ENCODE measurements at places on chromosomes 11 and 22.

DNA sequence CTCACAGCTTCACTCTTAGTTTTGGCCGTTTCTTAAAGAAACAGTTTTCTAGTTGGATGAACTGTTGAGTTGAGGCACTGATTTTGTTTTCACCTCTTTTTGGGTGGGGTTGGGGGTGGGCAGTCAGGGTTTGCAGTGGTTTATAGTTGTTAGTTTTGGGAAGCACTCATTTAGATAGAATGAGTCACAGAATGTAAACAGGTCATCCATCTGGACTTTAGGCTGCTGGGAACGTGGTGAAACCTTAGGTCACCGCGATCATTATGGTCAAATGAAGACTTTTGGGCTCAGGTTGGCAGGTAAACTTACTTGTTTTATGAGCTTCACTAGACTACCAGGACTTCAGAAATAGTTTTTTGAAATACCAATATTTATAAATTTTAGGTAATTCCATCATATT lies 48.4 kb downstream of the CSTPP1 start:
- DNase-seq = no peak

- DNase-seq = no peak
These were observed 27.8 kb upstream of the ROBO3 start for GRCh38 chr11:124837491-124837856.

- DNase-seq = no peak
These were observed 93.1 kb upstream of the ZC3H12C start for GRCh38 chr11:110000031-110000502.

DNA sequence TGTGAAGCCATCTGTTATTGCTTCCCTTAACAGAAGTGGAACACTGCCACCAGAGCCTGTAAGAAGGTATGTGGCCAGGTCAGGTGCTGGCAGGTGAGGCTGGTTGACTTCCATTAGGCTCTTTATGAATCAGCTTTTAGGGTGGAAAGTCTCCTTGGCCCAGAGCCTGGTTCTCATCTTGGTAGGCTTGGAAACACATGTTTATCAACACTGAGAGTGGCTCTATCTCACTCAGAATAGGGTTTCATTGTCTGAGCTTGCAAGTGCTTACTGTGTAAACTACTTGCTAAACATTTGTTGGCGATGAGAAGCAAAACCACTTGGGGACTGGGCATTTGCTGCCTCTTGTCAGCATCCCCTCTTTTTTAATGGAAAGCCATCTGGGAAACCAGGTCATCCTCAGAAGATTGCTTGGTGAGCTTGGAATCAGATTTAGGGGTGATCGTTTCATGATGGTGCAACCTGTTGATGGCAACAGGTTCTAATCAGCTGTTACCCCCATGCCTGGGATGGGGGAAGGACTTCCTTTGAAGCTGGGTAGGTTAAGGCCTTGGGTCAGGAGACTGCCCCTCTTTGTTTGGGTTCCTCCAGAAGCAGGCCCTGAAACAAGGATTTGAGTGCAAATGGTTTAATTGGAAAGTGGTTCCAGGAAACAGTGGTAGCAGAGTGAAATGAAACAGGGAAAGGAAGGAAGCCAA lies 75.0 kb upstream of the AMPD3 start:
- no peak for DNase-seq

- DNase-seq = no peak
These were observed 9.8 kb downstream of the LGALS2 start for GRCh38 chr22:37569921-37570660.

- DNase-seq = no peak
These were observed 5.7 kb upstream of the PVALB start for GRCh38 chr22:36822581-36822980.

GRCh38 chr11:72179804-72180396 lies 12.0 kb upstream of the FOLR1 start:
- no peak for DNase-seq

DNA sequence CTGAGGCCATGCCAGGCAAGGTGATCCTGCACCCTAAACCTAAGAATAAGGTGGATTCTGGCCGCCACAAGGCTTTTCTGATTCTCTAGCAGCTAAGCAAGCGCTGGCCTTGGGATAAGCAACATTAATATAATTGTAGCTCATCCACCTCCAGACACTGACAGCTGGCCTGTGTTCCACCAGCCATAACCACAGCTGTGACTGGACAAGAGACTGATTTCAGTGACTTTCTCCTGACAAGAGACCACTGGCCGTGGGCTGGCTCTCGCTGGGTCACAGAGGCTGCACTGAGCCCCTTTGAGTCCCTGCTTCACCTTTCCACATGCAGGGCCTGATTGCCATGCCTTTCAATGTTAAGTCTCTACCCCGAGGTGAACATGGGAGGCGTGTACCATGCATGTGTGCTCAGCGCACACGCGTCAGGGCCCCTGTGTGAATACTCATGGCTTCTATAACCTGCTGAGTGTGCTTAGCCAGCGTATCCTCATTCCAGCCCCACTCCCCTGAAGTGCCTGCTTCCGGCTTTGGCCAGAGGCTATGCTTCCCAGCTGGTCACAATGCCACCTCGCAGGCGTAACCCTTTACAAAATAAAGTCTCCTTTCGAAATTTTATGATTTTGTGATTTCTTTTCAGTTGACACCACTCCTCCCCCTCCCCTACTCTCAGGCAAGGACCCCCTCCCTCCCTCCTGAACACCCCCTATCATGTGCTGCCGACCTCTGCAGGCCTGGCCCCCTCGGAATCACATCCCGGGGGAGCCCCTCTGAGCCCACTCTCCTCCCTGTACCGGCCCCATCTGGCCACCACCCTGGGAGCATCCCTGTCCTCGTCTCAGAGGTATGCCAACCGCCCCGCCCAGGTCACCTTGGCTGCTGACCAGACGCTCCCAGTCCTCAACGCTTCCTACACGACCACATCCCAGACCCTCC lies 128.1 kb downstream of the CTTN start:
- no peak for DNase-seq

DNA sequence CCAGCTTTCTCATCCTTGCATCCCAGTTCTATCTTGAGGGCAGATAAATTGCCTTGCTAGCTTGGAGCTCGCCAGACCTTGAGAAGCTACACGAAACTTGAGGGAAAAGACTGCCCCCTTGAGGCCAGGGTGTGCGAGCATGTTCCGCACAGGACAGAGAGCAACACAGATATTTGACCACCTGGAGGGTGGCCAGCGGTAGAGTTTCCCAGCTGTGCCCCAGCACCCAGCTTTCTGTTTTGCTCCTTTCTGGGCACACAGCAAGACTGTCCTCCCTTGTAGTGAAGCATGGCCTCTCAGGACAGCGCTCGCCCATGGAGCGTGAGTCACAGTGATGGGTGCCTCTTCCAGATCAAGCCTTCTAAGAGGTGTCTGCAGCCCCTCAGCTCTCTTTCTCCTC lies 23.5 kb downstream of the SPATA19 start:
- no peak for DNase-seq

- DNase-seq = no peak
These were observed 29.9 kb downstream of the IL10RA start for GRCh38 chr11:118016104-118016503.

DNA sequence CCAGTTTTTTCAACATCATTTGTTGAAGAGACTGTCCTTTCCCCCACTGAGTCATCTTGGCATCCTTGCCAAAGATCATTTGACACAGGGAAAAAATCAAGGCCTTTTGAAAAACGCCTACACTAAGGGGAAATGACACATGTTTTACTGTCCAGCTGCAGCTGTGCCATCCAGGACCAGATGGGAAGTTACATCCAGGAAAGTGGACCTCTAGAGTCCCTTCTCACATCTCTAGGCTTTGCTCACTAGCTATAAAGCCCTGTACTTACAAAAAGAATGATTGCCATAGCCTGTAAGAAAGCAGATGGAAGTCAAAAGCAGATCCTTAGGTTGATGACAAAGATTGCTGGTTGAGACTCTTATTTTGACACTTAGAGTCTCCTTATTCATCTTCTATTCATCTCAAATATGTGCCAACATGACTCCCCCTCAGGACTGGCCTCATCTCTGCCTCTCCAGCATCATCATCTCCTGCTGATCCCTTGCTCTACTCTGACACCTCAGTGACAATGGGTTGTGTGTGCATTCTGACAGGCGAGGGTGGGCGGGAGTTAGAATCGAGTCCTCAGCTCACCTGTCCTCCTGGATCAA lies 22.8 kb downstream of the OSBP2 start:
- DNase-seq = no peak

GRCh38 chr11:124707829-124708228 lies 31.9 kb upstream of the NRGN start:
- DNase-seq = no peak

- DNase-seq = no peak
These were observed 4.8 kb upstream of the PIM3 start for GRCh38 chr22:49955581-49956417.

DNA sequence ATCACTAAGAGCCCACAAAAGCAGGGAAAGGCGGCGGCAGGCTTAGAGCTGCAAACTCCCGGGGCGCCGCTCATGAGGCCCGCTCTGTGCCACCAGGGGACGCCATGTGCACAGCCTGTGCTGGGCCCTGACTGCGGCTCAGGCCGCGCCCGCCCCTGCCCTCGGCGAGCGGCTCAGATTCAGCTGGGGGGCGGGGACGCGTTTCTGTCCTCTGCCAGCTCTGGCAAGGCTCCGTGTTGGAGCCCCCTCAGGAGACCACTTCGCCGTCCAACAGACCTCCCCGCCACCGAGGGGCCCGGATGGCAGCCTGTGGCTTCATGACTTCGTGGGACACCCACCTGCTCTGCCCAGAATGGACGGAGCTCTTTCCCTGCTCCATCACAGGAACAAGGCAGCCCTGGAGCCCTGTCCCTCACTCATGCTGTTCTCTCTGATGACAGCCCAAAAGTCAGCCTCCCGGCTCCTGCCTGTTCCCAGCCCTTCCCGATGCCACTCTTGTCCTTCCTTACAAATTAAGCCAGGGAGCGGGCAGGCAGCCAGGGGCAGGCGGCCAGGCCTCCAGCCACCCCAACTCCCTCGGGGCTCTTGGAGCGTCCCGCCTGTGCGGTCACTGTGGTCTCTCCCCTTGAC lies 69.1 kb downstream of the NAT10 start:
- DNase-seq = peak; percentile 66

- DNase-seq = no peak
These were observed 6.1 kb downstream of the THY1 start for GRCh38 chr11:119416606-119417580.

GRCh38 chr11:64501500-64502427 lies 89.3 kb upstream of the SLC22A12 start:
- DNase-seq = no peak

GRCh38 chr11:123653827-123654565 lies 428 bp downstream of the SCN3B start:
- no peak for DNase-seq

- DNase-seq = no peak
These were observed 12.2 kb downstream of the PHLDB1 start for GRCh38 chr11:118619444-118620197.

DNA sequence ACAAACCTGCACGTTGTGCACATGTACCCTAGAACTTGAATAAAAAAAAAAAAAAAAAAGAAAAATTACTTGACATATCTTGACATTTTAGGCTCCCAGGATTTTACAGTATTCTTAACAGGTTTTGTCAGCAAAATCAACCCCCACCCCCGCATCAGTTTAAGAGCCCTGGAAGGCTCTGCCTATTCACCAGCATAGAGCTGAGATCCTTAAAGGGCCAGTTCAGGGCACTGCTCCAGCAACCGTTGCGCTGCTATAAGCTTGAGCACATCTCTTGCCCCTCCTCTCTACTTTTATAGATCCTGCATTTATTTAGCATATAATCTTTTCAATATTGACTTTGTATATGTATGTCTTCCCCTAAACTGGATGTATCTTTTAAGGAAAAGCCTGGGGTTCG lies 697 bp upstream of the PAFAH1B2 start:
- DNase-seq = no peak

GRCh38 chr22:27892811-27893210 lies 26.2 kb downstream of the PITPNB start:
- no peak for DNase-seq

DNA sequence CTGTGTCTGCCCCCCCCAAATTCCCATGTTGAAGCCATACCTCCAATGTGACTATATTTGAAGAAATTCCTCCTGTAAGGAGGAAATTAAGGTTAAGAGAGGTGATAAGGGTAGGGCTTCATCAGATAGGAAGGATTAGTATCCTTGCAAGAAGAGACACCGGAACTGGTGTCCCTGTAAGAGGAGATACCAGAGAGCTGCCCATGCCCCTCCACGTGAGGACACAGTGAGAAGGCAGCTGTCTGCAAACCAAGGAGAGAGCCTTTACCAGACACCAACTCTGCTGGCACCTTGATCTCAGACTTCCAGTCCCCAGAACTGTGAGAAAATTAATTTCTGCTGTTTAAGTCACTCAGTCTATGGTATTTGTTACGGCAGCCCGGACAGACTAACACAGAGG lies 109.3 kb downstream of the ARFGAP2 start:
- no peak for DNase-seq

GRCh38 chr11:24760681-24761080 lies 263.8 kb downstream of the LUZP2 start:
- no peak for DNase-seq

DNA sequence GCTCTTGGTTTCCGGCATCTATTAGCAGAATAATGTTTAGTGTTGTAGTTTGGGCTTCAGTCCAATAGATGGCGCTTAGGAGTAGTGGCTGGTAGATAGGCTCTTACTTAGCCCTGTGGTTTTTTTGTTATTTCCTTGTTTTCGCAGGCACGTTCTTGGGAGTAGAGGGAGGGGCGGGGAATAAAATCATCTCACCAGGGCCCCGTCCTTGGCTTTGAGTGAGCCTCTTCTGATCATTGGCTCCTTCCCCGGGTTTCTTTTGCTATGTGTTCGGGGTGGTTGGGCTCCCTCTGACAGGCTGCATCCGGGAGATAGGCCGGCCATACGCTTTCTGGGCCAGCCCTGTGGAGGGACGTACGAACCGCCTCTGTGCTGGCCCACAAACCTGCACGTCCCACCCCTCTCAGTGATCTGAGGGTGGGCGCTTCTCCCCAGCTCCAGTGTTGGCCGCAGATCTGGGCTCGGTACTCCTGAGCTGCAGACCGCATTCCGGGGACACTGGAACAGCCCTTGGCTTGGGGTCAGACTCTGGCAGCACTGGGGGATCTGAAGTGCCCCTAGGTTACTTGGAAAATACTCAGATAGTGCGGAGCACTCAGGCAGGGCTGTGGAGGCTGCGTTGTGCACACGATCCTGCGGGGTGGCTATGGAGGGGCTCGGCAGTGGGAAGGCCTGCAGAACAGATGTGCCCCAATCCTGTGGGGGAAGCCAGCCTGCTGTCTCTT lies 217.0 kb downstream of the DYNC2H1 start:
- no peak for DNase-seq

GRCh38 chr11:60912223-60912850 lies 1.6 kb upstream of the TMEM109 start:
- no peak for DNase-seq

GRCh38 chr11:73019996-73020395 lies 122.1 kb downstream of the FCHSD2 start:
- DNase-seq = no peak

GRCh38 chr11:64770120-64770519 lies 8.2 kb downstream of the SF1 start:
- DNase-seq = no peak

All from omental fat pad (tissue), 4 donors.